ENCODE measurements at places on chromosomes 16 and 17. TPM values are rescaled to one million over a fixed set of nuclear protein-coding genes. Genes with fewer than 3 reads are reported as not detected.

Gene SP6
- 0.65 TPM for total RNA-seq

GRCh38 chr16:13994239-13995106 is 74.5 kb downstream of the ERCC4 start:
- no peak for DNase-seq

DNA sequence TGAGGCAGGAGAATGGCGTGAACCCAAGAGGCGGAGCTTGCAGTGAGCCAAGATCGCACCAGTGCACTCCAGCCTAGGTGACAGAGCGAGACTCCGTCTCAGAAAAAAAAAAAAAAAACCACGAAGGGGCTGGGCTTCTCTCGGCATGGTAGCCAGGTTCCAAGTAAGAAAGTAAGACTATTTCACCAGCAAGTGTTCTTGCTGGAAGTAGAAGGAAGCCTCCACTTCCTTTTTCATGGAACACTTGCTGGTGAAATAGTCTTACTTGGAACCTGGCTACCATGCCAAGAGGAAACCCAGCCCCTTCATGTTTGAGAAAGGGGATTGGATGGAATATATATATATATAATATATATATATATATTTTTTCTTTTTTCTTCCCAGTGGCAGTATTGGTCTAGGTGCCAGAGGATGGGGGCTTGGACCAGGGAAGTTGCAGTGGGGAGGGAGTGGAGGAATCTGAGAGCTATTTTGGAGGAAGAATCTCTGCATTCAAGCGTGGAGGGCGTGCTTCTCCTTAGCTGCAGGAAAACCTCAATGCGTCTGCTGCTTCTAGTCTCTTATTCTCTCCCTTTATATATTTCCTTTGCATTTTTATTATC is 7.2 kb upstream of the N4BP1 start:
- no peak for DNase-seq

DNA sequence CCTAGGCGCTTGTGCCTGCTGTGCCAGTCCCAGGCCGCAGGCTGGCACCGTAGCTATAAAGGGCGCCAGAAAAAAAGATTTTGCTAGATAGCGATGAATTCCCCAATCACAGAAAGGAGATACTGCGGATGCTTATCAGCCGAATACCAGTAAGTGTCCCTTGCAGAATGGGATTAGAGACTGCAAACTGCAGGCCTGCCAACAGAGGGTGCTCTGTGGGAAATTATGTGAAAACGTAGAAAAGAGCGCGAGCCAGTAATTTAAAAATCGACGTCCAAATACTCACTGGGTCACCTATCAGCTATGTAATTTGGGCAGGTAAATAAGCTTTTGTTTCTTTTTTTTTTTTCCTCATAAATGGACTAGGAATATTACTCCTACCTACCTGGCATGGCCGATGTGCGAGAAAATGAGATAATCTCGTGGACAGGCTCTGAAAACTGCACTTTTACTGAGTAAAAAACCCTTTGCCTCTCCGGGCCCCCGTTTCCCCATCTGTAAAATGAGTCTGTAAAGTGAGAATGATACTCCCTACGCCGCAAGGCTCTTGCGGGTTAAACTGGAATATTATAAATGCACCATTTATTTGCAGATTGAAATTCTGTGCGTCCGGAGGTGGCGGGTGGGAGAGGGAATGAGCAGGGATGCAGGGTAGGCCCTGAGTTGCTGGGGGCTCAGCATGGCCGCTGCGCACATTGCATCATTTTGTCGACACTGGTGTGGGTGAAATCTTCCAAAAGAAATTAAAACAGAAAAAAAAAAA is 1.2 kb upstream of the COG1 start:
- peak; percentile 83 for DNase-seq

GRCh38 chr17:83008186-83008510 is 71.3 kb upstream of the METRNL start:
- no peak for DNase-seq

Gene NLRC3
- 2.6 TPM for total RNA-seq

- DNase-seq: peak; percentile 60
These were observed 94.0 kb downstream of the SKAP1 start for GRCh38 chr17:48335858-48336500.

DNA sequence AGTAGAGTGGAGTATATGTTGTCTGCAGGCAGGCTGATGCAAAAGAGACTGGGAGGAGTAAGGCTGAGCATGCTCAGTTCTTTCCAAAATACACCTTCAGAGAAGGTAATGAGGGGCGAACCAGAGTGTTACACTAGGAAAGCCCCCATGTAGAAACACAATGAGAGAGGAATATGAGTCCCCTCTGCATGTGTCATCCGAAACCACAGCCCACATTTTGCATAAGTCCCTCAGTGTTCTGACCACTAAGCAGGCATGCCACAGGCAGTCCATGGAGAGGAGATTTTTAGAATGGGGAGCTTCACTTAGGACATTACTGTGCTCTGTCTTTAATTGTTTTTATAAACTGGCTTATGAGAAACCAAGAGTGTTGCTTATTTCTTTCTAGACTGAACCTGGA is 32.0 kb downstream of the SLC6A2 start:
- no peak for DNase-seq

Gene CMTM2
- total RNA-seq: not detected

All from lung microvascular endothelial cell (primary cell).